ENCODE measurements at places on chromosomes 6 and 20.

DNA sequence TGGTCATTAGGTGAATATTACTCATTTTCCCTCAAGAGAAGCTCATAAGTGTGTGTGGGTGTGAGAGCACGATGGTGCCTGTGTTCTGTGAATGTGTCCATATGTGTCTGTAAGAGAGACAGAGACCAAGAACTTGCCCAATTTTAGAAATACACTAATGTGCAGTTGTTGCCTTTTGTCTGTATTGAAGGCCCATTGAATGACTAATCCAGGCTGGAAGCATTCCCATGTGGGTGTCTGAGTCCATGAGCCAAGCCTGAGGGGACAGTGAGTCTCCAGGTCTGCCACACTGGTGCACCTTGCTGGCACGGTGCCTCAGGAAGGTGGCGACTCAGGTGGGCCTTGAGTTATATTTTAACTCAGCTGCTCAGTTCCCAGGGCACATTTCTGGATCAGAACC is 25.5 kb upstream of the ASXL1 start:
- no peak for DNase-seq

- no peak for DNase-seq
Observed at GRCh38 chr6:39214846-39215639, 14.2 kb downstream of the KCNK5 start.

- no peak for DNase-seq
Observed at GRCh38 chr6:14765721-14766390, 480.0 kb upstream of the JARID2 start.

- DNase-seq = no peak
Observed at GRCh38 chr6:34102099-34102656, 43.7 kb downstream of the GRM4 start.
